ENCODE measurements at places on chromosomes 5 and 9.

- DNase-seq = no peak
Measured at GRCh38 chr9:110116543-110116885, 91.4 kb downstream of the C9orf152 start.

GRCh38 chr9:74953235-74953751 lies 581 bp upstream of the C9orf40 start:
- peak; percentile 32 for DNase-seq

- peak; percentile 93 for DNase-seq
Measured at GRCh38 chr9:130128733-130129431, 43.3 kb upstream of the NCS1 start.

GRCh38 chr5:170571875-170572852 lies 68.3 kb downstream of the KCNIP1 start:
- no peak for DNase-seq

- DNase-seq = peak; percentile 62
Measured at GRCh38 chr9:119370816-119371215, 1.6 kb upstream of the BRINP1 start.
